ENCODE measurements at places on chromosomes 1 and 21.

DNA sequence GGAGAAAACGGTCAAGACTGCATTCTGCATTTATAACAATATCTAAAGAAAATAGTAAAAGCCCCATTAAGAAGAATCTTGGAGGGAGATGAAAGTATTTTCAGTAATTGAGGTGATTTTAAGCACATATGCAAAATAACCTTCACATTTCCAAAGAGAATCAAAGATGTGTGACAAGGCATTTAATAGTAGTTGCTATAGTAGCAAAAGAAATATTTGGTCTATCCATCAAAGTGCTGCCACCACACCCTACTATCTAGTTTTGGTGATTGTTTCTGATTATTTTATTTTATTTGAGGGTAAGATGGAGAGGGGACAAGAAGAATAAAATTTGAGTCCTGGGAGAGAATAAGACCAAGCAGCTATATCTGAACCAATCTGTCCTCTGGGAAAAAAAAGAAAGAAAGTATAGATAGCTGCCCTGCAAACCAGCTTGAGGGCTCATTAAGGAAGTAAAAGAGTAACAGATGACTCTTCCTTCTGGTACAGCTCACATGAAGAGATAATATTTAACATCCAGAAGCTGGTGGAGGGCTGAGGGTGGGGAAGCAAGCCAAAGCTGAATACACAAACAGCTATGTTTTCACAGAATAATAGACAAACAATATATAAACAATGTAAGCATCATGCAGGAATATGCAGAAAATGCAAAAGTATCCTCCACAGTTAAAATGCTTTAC is 47.2 kb upstream of the RASAL2 start:
- no peak for DNase-seq

- no peak for DNase-seq
Measured at GRCh38 chr1:156516821-156517220, 16.2 kb upstream of the MEF2D start.

- no peak for DNase-seq
Measured at GRCh38 chr1:2504225-2504948, 22.0 kb downstream of the PANK4 start.

DNA sequence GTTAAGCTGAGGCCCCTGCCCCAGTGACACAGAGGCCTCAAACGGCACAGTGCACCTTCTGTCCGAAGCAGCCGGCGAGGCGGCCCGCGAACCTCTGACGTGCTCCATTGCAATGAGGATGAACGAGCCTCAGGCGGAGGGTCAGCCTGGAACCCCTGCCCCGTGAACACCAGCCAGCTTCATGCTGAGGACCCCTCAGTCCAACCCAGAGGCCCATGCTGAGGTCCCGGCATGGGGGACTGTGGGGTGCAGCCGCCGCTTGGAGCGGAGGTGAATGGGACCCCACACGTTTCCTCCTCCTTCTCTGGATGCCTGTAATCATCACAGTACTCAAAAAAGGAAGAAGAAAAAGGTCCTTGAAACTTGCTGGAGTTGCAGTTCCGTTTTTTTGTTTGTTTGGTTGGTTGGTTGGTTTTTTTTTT is 62.1 kb downstream of the PRKCZ start:
- no peak for DNase-seq

DNA sequence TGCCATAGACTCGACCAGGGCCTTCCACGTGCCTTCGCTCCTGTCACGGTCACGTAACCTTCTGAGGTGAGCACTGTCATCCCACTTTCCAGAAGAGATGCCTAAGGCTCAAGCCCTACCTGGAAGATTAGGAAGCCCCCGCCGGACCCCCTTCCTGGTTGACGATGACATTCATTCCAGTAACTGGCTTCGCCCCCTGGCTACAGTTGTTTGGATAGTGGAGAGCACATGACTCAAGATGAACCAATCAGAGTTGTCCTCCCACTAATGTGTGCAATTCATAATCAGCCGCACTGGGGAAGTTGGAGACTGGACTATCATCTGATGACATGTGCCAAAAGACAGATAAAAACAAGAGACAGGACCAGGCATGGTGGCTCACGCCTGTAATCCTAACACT is 104.0 kb upstream of the GJB5 start:
- no peak for DNase-seq

DNA sequence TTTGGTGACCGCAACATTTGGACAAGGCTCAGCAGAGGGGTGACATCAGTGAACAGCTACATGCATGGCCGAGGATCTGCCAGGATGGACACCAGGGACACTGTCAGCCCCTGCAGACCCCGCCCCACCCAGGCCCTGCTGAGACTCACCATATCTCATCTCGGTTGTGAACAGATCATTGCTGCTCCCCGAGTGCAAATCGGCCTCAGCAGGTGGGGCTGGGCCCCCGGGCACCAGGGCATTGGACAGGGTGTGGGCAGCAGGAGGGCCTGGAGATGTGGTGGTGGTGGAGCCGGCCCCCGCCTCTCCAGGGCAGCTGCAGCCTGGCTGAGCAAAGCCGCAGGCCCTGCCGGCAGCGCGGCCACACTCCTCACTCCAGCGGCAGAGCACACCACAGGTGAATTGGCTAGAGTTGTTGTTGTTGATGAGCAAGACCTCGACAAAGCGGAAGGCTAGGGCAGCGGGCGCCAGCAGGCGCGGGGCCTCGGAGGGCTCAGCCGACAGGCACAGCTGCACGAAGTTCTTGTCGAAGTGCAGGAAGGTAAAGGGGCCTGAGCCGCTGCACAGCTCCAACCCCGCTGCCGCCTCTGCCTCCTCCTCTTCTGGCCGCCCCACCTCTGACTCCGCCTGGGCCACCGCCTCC is 8.2 kb downstream of the ADGRB2 start:
- no peak for DNase-seq

DNA sequence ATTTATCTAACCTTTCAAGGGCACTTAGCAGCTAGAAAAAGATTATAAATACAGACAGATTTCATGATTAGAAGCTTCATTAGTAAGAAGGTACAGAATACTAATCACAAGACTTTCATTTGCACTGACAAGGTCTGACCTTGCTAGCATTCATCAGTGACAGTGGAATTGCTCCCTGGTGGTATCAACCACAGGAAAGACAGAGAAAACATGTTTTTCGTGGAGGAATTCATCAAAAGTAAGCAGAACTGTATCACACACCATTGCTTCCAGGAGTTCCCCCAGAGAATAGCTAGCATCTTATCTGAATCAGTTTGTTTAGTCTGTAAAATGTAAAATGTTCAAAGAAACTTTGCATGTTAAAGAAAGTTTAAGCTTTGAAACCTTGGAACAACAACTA is 20.6 kb upstream of the CRB1 start:
- no peak for DNase-seq
